Vagina (tissue), 2 donors: ENCODE measurements at places on chromosomes 2 and 18. TPM values are rescaled to one million over a fixed set of nuclear protein-coding genes. Genes with fewer than 3 reads are reported as not detected.

Gene ERMN
- total RNA-seq, result not detected

Gene UGT1A3
- not detected for total RNA-seq

Gene ST3GAL5
- 16.2 TPM for total RNA-seq

Gene MERTK
- total RNA-seq, result 15.7 TPM

Gene NEU4
- not detected for total RNA-seq

Gene SLC4A5
- 4.4 TPM for total RNA-seq

Gene GPN1
- 30.0 TPM for total RNA-seq

Gene UCN
- total RNA-seq, result 3.2 TPM

Gene CIB4
- total RNA-seq, result not detected

GRCh38 chr18:58896268-58896667 is 31.6 kb downstream of the ZNF532 start:
- peaks cover 48% of the 10 kb centered on the region for H3K4me1 ChIP-seq
- H3K4me3 ChIP-seq, result no peak overlapping the region

GRCh38 chr2:163554864-163555263 is 180.9 kb downstream of the FIGN start:
- no peaks in the 10 kb centered on the region for H3K36me3 ChIP-seq
- no peaks in the 10 kb centered on the region for H3K4me1 ChIP-seq
- H3K27ac ChIP-seq, result no peak overlapping the region
- no peak overlapping the region for H3K4me3 ChIP-seq

GRCh38 chr2:165627470-165627869 is 158.0 kb downstream of the CSRNP3 start:
- no peak overlapping the region for H3K27ac ChIP-seq
- no peak for DNase-seq
- H3K27me3 ChIP-seq, result no peaks in the 10 kb centered on the region
- H3K36me3 ChIP-seq, result no peaks in the 10 kb centered on the region
- H3K4me1 ChIP-seq, result no peaks in the 10 kb centered on the region

- H3K4me1 ChIP-seq, result no peaks in the 10 kb centered on the region
- H3K27ac ChIP-seq, result no peak overlapping the region
- H3K27me3 ChIP-seq, result no peaks in the 10 kb centered on the region
- no peaks in the 10 kb centered on the region for H3K36me3 ChIP-seq
- H3K4me3 ChIP-seq, result no peak overlapping the region
Measured at GRCh38 chr2:207640661-207641060, 15.5 kb upstream of the METTL21A start.

- H3K4me1 ChIP-seq, result no peaks in the 10 kb centered on the region
- no peaks in the 10 kb centered on the region for H3K27me3 ChIP-seq
- no peak for DNase-seq
- H3K4me3 ChIP-seq, result no peak overlapping the region
Measured at GRCh38 chr2:193965263-193965662, 1691.8 kb upstream of the SLC39A10 start.

DNA sequence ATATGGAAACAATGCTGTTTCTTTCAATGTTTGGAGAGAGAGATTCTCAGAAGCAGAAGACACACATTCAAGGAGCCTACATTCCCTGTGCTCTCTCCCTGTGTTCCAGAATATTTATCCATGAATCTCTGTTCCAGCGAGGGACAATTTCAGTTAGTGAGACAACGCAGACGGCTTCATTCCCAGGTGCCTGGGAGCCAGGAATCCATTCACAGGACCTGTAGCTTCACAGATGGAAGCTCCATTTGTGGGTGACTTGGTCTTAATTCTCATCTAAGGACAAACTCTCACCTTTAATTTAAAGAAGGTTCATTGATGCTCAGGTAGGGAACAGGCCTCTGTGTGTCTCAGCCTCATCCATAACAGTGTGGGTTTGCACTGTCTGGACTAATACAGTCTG is 1156.6 kb downstream of the RPIA start:
- H3K4me3 ChIP-seq, result no peak overlapping the region
- DNase-seq, result no peak
- no peak overlapping the region for H3K27ac ChIP-seq

DNA sequence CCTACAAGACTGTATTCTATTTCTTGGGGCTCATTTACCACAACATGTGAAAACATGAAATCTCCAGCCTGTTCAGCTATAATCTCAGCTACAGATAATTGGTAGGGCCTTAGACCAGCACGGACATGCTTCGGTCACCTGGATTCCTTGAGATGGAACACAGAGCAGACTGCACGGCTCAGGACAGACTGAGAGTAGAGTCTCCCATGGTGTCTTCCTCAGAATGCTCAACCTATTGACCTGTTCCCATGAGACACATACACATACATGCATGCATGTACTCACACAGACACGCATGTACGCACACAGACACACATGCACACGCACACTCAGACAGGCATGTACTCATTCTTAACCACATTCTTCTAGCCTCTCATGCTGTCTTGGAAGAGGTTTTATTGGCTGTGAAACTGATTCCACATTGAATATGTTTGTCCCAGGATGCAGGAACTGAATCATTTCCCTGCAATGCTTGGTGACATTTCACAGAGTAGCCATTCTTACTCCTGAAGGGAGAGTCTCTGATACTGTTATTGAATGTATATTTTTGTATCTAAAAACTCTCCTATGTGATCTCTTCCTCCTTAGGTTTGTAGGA is 23.5 kb upstream of the BZW1 start:
- H3K36me3 ChIP-seq, result no peaks in the 10 kb centered on the region
- H3K4me1 ChIP-seq, result peaks cover 27% of the 10 kb centered on the region
- peak overlapping the region; percentile 53 for H3K27ac ChIP-seq
- no peak for DNase-seq
